ENCODE measurements at places on chromosomes 16 and 17. TPM values are rescaled to one million over a fixed set of nuclear protein-coding genes. Genes with fewer than 3 reads are reported as not detected.

Gene KRT32
- total RNA-seq = not detected

Gene TMC7
- 2.8 TPM for total RNA-seq

Gene ASPA
- total RNA-seq = 0.23 TPM

Gene MYO15A
- total RNA-seq = not detected

Gene YBX2
- not detected for total RNA-seq

Gene DUS2
- 18.3 TPM for total RNA-seq

Gene SLC9A5
- 1.3 TPM for total RNA-seq

Gene TENT4B
- total RNA-seq = 13.5 TPM

Gene CACNA1H
- total RNA-seq = not detected

Gene SLC12A3
- total RNA-seq = 0.11 TPM

Gene CIAO3
- total RNA-seq = 31.9 TPM

Gene CCDC92B
- total RNA-seq = not detected

Gene KRT28
- total RNA-seq = not detected

Gene KRTAP16-1
- total RNA-seq = not detected

Gene CDR2L
- total RNA-seq = 25.1 TPM

Gene G6PC1
- not detected for total RNA-seq

Gene SCNN1G
- total RNA-seq = not detected

Gene CLEC18B
- 0.38 TPM for total RNA-seq

Gene BCAR1
- 67.9 TPM for total RNA-seq

Gene ZNF423
- not detected for total RNA-seq

Gene HBQ1
- not detected for total RNA-seq

Gene PRKCA
- 24.0 TPM for total RNA-seq

Gene ADAP2
- 0.75 TPM for total RNA-seq

Gene ALDH3A1
- total RNA-seq = not detected

Gene TXNL4B
- 8.1 TPM for total RNA-seq

Gene MTSS2
- total RNA-seq = 84.4 TPM

Gene KRTAP4-9
- not detected for total RNA-seq

Gene KLHL11
- total RNA-seq = 21.8 TPM

All from LHCN-M2 (cell line).